ENCODE measurements at places on chromosomes 4 and X.

DNA sequence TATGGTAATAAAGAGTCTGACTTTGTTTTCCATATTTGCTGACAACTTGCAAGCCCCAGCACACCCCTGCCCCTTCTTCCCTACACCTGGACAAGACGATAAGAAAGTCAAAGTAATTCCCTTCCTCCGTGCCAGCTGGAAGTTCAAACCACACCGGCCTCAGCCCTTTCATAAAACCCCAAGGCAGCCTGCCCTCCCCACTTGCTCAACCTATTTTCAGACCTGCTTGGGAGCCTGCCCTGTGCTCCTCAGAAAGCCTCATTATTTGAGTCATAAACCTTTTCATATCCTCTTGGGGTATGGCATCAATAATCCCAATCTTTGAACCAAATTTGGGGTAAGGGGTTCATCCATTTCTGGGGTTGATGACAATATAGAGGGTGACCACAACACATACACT is 29.5 kb downstream of the NIPAL1 start:
- no peak for DNase-seq

DNA sequence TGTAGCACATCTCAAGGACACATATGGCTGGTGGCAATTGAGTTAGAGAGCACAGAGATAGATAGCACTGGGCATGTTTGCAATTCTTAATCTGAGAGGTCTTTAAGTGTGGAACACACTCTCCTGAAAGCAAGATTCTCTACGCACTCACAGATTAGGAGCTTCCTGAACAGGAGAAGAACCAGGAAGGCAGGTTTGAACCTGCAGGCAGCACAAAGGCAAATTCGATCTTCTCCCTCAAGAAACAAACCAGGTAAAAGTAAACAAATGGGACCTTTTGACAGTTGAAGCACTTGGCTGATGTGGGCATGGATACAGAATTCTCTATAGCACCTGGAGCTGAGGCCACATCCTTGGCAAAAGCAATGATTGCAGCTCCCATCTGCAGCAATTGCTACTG is 24.3 kb downstream of the HS3ST1 start:
- DNase-seq: no peak

- no peak for DNase-seq
These were observed 191.1 kb upstream of the NEIL3 start for GRCh38 chr4:177118596-177118995.

- DNase-seq: no peak
These were observed 975 bp downstream of the KCNE5 start for GRCh38 chrX:109623997-109624396.

GRCh38 chrX:132837967-132838366 is 120.5 kb downstream of the HS6ST2 start:
- no peak for DNase-seq
